Amniotic epithelial cell (primary cell): ENCODE measurements at places on chromosomes 2 and 18.

GRCh38 chr2:33307659-33308270 lies 168.7 kb upstream of the RASGRP3 start:
- no peak for DNase-seq

GRCh38 chr2:44937688-44938240 lies 3.7 kb upstream of the SIX3 start:
- DNase-seq: no peak

DNA sequence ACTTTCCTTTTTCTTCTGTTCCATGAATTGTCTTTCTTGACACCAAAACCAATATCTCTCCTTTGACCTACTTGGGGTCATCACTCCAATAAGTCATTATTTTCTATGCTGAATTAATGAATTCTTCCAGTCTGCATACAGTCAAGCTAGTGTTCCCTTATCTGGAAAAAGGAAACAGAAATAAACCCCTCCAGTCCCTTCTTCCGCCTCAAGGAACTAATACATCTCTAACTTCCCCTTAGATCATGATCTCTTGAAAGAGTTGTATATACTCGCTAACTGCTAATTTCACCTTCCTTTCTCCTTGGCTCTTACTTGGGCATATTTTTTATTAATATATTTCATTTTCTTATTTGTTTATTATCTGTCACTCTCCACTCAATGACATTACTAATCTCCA lies 7.3 kb upstream of the ARHGAP15 start:
- no peak for DNase-seq

GRCh38 chr18:48696218-48696617 lies 157.4 kb downstream of the CTIF start:
- no peak for DNase-seq

DNA sequence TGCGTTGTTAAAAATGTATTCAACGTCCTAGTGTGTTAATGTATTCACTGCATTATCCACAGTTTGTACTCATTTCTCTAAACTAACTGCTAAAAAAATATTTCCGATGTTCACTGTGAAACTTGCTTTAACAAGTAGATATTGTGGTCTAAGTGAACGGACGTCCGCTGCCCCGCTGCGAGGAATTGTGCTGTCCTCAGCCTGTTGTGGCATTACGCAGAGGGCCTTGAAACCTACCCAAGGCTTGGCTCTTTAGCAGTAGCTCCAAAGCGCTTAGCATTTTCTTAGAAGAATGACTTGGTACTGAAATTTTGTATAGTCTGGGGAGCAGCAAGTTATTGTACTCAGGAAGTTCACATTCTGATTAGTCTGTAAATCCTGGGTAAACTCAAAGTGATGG lies 136.5 kb upstream of the SP5 start:
- no peak for DNase-seq

- DNase-seq: no peak
Measured at GRCh38 chr2:37786854-37787253, 115.4 kb upstream of the CDC42EP3 start.

DNA sequence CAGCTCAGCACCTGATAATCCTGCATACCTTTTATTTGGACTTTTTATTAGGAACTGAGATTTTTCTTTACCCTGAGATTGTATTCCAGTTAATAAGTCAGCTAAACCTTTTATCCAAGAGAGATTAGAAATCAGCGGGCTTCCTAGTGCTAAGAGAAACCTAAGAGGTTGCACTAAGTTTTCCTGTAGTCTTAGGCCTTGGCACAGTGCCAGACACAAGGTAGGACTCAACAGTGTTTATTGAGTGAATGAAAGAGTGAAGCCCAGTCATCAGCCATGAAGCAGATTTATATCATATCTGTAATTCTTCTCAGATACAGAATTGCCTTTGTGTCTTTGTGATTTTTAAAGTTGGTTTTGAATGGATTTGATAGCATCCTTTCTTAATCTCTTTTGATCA lies 13.6 kb downstream of the OTX1 start:
- DNase-seq: no peak

- DNase-seq: no peak
Measured at GRCh38 chr2:232873909-232874641, 4.0 kb downstream of the SNORC start.

- DNase-seq: no peak
Measured at GRCh38 chr18:36492604-36493329, 195.3 kb downstream of the FHOD3 start.

- DNase-seq: no peak
Measured at GRCh38 chr2:17648581-17648980, 105.0 kb downstream of the SMC6 start.

- peak; percentile 40 for DNase-seq
Measured at GRCh38 chr2:190649035-190649797, at the start of gene NAB1. Gene NAB1 (plus strand): TSS chr2:190649083. CDS start chr2:190659177, 10,094 bp downstream.

DNA sequence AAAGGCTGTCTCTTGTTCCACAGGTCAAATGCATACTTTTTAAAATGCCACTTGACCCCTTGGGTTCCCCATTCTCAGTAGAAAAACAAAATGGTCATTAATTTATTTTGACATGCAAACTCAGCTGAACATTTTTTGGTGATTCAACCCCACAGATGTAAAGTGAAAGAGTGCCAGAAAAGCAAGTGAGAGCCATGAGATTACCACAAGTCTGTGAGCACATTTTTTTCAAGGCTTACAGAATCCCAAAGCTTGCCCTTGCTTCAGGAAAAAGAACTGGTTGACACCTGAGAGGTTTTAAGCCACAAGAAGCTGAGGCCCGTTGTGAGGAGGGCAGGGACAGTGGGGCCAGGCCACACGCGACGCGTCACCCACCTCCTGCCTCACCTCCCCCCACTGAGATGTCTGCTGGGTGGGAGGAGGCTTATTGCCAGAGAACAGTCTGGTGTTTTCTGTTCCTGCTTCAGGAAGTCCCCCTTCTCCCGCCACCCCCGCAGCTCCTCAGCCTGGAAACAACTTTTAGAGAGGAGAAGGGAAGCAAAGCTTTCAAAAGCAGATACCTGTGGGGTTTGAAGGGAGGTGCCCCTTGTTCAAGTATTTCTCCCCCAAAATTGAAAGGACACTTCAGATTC lies 70.4 kb upstream of the CYP1B1 start:
- peak; percentile 96 for DNase-seq

DNA sequence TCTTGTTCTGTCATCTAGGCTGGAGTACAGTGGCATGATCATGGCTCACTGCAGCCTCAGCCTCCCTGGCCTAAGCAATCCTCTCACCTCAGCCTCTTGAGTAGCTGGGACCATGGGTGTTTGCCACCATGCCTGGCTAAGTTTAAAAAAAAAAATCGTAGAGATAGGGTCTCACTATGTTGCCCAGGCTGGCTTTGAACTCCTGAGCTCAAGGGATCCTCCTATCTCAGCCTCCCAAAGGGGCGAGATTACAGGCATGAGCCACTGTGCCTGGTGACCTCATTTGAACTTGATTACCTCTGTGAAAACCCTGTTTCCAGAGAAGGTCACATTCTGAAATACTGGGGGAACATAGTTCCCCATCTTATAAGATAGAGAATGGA lies 190.3 kb downstream of the NEDD4L start:
- DNase-seq: no peak

DNA sequence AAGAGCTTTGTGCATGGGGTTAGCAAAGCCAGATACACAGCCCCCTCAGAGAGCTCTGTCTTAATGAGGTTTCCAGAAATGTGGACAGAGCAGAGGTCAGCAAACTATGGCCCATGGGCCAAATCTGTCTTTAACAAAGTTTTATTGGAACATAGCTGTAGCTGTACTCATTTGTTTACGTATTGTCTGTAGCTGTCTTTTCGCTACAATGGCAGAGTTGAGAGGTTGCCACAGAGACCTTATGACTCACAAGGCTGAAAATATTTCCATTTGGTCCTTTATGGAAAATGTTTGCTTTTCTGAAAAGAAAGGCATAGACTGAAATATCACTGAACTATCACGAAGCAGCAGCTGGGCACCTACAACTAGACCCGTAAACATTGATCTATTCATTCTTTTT lies 841.8 kb downstream of the SLC4A3 start:
- DNase-seq: peak; percentile 71

GRCh38 chr2:152344579-152345195 lies 9.7 kb downstream of the FMNL2 start:
- no peak for DNase-seq

GRCh38 chr2:241774419-241775222 lies 2.0 kb upstream of the GAL3ST2 start:
- DNase-seq: peak; percentile 82

DNA sequence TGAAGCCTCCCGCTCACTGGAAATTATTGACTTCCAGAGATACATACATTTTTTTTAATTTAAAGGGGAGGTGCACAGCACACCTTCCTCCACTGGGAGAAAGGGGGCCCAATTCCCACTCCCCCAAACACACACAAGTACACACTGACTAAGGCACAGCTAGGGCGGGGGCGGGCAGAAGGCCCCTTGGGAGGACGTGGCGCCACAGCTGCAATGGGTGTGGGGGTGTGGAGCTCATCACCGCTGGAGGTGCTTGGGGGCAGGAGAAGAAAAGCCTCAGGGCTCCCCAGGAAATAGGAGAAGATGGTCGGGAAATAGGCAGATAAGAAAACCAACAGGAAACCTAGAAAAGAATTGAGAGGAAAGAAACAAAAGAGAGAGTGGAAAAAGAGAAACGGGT lies 127.3 kb upstream of the FAM98A start:
- no peak for DNase-seq

GRCh38 chr2:72950558-72951255 lies 33.4 kb downstream of the EMX1 start:
- DNase-seq: no peak

DNA sequence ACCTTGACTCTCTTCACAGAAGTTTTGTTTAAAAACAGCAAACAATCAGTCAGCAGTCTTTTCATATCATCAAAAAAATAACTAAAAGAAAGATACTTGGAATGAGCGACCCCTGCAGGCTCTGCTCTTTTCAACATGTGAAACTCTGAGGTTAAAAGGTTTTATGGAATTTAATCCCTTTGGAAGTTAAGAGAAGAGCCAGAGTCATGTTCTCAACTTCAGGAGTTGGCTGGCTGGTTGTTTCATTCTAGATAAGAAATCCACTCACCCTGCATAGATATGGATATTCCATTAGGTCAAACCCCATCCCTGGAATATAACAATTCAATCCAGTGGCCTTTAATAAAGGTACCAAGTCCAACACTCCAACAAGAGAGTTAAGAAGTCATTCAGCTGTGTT lies 115.6 kb upstream of the RMDN2 start:
- peak; percentile 88 for DNase-seq

DNA sequence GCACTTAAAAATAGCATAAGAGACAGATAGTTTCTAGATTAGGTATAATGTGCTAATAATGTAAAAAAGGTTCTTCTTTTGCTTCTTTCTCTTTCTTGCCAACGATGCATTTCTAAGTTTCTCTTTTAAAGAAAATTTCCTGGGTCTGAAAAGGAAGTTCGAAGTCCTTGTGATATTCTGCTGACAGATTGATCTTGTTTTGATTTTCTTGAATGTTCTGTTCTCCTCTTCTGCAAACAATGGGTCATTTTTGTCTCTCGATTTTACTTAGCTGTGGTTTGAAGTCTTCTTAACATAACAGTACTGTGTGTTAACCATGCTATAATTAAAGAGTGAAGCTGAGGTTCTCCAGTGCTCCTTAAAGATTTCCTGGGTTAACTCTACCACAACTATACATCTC lies 61.1 kb upstream of the ACYP2 start:
- no peak for DNase-seq

- no peak for DNase-seq
Measured at GRCh38 chr18:11147962-11148679, 1.2 kb downstream of the PIEZO2 start.

DNA sequence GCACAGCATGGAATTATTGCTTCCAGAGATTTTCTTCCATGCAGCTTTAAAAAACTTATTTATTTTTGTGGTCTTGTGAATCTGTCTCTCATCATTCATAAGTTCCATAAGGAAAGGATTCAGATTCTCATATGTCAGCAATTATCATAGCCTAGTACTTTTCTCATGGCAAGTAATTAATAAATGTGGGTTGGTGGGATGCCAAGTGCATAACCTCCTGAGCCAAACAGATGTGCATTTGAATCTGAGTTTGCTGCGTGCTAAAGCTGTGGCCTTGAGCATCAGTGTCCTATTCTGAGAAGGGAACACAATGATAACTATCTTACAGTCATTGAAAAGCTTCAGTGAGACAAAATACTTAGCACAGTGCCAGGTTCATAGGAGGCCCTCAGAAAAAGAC lies 331.9 kb downstream of the PDE11A start:
- DNase-seq: peak; percentile 36

DNA sequence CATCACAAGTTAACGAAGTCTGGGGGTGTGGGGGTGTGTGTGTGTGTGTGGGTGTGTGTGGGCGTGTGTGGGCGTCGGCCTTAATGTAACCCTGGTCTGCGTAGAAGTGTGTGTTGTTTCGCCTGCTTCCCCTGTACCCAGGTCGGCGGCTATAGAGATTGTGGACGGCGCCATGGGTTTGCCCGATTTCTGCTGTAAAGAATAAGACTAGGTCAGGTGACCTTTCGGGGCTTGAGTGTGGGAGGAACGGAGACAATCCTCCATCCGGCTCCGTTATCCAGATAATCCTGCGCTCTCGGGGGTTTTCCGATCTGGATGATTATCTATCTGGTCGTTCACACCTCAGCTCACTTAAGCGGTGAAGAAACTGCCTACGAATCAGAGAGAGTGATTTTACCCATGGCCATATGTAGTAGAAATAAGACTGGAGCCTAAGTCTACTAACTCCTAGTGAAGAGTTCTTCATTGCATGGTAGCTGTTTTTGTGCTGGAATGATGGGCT lies 543 bp downstream of the HADHB start:
- DNase-seq: peak; percentile 51

GRCh38 chr2:236903978-236904377 lies 181.7 kb upstream of the COPS8 start:
- peak; percentile 9 for DNase-seq

DNA sequence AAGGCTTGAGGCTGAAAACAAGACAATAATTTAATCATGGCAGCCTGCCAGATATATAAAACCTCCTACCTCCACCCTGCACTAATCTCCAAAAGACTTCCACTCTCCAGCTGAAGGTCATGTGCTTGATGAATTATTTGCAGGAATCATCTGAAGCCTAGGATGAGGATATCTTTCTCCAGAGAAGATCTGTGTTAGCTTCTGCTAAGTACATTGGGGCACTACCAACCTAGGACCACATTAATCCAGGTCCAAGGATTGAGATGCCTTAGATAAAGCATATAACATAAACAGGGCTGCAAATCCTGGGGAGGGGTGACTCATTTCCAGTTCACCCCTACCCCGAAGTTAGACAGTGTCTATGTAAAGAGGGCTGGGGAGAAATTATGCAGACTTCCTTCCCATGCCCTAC lies 80.5 kb upstream of the FRZB start:
- peak; percentile 82 for DNase-seq

GRCh38 chr2:234355021-234355720 lies 141.7 kb downstream of the ARL4C start:
- no peak for DNase-seq

GRCh38 chr18:53780666-53781065 lies 443.8 kb downstream of the MBD2 start:
- no peak for DNase-seq

GRCh38 chr2:23516520-23517256 lies 131.7 kb downstream of the KLHL29 start:
- no peak for DNase-seq
